ENCODE measurements at places on chromosomes 6 and 20. TPM values are rescaled to one million over a fixed set of nuclear protein-coding genes. Genes with fewer than 3 reads are reported as not detected.

The MDFI gene
- 1.2 TPM for total RNA-seq

The GCM1 gene
- total RNA-seq: not detected

The LRRN4 gene
- total RNA-seq: not detected

The DEFB123 gene
- total RNA-seq: not detected

The HLA-DRB5 gene
- not detected for total RNA-seq

The PPP1R16B gene
- 5.3 TPM for total RNA-seq

The COL19A1 gene
- total RNA-seq: under 0.01 TPM

The LY6G6D gene
- not detected for total RNA-seq

All from uterine smooth muscle cell (primary cell).